ENCODE measurements at places on chromosomes 12 and 14. TPM values are rescaled to one million over a fixed set of nuclear protein-coding genes. Genes with fewer than 3 reads are reported as not detected.

DNA sequence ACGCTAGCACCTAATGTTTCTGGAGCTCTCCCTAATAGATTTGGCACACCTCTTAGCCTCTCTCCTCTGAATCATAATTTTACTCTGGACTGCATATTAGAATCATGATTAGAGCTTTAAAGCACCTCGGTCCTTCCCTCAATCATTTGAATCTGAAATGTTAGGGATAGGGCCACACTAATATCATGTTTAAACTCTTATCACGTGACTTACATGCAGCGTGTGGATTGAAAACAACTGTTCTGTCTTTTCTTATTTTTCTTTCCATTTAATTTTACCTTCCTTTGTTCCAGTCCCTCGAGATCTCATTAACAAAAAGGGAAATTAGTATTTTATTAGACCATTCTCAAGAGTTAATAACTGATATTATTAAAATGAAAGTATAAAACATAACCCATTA is 762.5 kb upstream of the FLRT2 start:
- no peaks in the 10 kb centered on the region for H3K4me1 ChIP-seq
- no peaks in the 10 kb centered on the region for H3K36me3 ChIP-seq
- no peak for DNase-seq
- no peak overlapping the region for H3K4me3 ChIP-seq
- no peaks in the 10 kb centered on the region for H3K27me3 ChIP-seq
- H3K27ac ChIP-seq = no peak overlapping the region

DNA sequence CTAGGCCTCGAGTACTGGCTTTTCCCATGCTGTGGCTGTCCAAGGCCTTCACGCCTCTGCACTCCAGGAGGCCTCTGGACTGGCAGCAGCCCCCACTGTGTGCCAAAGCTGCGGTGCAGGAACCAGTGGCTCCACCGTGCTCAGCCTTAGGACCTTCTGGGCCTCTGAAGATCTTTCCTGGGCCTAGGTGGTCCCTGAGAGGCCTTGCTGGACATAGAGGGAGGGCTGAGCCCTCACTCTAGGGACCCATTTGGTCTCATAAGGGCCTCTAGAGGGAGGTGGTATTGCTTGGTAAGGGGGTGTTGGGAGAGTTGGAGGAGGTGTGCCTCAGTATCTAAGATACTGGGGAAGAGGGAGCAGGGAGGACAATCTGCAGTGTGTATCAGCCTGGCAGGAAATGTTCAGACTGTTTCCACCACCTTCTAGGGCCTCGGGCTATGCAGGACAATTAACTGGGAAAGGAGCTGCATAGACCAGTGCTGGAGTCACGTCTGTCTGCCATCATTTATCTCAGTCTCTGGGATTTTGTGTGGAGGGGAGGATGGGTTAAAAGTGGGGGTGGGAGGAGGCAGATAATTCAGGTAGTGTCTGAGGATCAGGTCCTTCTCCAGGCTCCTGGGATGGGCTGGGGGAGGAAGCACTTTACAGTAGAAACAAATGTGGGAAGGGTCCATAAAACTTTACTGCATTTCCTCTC is 2.9 kb downstream of the HOXC5 start:
- H3K4me1 ChIP-seq = peaks cover 17% of the 10 kb centered on the region
- H3K36me3 ChIP-seq = no peaks in the 10 kb centered on the region
- DNase-seq = no peak
- no peak overlapping the region for H3K27ac ChIP-seq

DNA sequence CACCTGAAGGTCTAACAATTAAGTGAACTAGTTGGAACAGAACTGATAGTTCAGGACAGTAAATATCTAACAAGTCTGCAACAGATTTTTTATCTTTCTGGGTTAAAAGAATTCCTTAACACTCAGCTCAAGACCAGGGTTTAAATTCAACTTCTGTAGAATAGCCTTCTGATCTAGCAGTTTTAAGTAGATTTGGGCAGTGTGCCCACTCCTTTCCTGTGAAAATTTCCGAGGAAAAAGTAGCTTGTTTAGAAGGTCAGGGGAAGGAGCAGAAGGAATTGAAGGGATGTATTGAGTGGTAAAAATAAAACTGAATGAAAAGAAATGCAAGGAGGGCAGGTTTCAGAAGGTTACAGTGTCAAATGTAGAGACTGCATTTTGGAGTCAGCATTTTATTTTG is 45.8 kb downstream of the ATL1 start:
- no peak overlapping the region for H3K27ac ChIP-seq
- peaks cover 5% of the 10 kb centered on the region for H3K4me1 ChIP-seq
- no peaks in the 10 kb centered on the region for H3K36me3 ChIP-seq
- no peak overlapping the region for H3K4me3 ChIP-seq
- no peak for DNase-seq
- peaks cover 8% of the 10 kb centered on the region for H3K27me3 ChIP-seq

GRCh38 chr14:95290871-95291431 is 28.8 kb downstream of the CLMN start:
- no peaks in the 10 kb centered on the region for H3K36me3 ChIP-seq
- H3K27ac ChIP-seq = no peak overlapping the region
- no peaks in the 10 kb centered on the region for H3K4me1 ChIP-seq
- peak; percentile 35 for DNase-seq

DNA sequence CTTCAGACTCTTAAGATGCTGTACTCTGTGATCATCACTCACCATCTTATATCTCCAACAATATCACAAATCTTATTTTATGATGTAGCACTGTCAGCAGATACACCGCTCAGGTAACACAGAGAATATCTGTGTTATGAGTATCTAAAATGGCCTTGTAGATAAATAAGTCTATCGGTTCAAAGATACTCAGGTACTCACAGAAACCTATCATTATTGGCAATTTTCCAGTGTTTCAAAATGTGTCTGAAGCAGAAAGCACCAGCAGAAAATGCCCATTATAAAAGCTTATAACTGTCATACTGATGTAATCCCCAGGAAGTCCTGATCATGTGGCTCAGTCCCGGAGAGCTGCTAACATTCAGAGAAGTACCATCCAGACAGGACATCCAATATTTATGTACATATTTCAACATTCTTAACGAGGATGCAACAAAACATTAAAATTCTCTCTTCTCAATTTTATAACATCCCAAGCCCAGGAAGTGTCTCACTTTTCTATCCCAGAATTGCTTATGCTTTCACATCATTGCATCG is 190.7 kb upstream of the LMNTD1 start:
- H3K4me1 ChIP-seq = no peaks in the 10 kb centered on the region
- no peak for DNase-seq
- no peak overlapping the region for H3K27ac ChIP-seq
- no peak overlapping the region for H3K4me3 ChIP-seq

DNA sequence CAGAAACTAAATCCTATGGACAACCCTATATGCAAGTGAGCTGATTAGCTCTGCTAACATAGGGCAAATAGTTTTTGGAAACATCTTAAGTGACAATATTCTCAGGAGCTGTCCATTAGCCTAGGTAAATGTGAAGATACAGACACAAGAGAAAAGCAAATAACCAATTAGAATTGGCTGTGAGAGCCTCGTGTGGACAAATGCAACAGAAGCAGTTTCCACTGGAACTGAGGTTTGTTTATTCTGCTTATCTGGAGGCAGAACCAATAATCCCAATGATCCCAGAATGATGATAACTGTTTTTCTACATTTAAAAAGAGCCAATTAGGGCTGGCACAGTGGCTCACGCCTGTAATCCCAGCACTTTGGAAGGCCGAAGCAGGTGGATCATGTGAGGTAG is 43.2 kb upstream of the YAF2 start:
- H3K4me1 ChIP-seq = peaks cover 5% of the 10 kb centered on the region
- H3K4me3 ChIP-seq = no peak overlapping the region

- H3K27me3 ChIP-seq = no peaks in the 10 kb centered on the region
- peaks cover 3% of the 10 kb centered on the region for H3K36me3 ChIP-seq
- no peak overlapping the region for H3K4me3 ChIP-seq
- DNase-seq = peak; percentile 14
- H3K4me1 ChIP-seq = no peaks in the 10 kb centered on the region
Measured at GRCh38 chr12:34402228-34402898, 380.1 kb downstream of the ALG10 start.

- H3K27ac ChIP-seq = peak overlapping the region; percentile 8
- DNase-seq = peak; percentile 92
- H3K36me3 ChIP-seq = no peaks in the 10 kb centered on the region
- H3K27me3 ChIP-seq = no peaks in the 10 kb centered on the region
Measured at GRCh38 chr12:54379398-54380201, 4.9 kb downstream of the ZNF385A start.

DNA sequence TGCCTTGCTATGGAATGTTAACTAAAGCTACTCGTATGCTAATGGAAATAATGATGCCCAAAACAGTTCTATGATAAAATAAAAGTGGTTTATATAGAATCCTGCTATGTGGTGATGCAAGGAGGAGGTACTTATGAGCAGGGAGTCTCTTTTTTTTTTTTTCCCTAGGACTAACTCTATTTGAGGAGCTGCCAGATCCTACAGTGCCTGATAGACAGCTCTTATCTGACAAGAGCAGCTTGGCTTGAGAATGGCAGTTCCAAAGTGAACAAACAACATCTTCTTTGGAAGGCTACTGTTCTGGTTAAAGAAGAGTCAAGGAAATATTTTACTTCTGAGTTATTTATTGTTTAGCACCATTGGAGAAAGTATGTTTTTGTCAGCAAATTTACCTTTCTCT is 10.2 kb upstream of the ACSM4 start:
- H3K27me3 ChIP-seq = peaks cover 11% of the 10 kb centered on the region
- H3K4me3 ChIP-seq = no peak overlapping the region
- peaks cover 2% of the 10 kb centered on the region for H3K36me3 ChIP-seq
- H3K27ac ChIP-seq = no peak overlapping the region
- H3K4me1 ChIP-seq = no peaks in the 10 kb centered on the region

DNA sequence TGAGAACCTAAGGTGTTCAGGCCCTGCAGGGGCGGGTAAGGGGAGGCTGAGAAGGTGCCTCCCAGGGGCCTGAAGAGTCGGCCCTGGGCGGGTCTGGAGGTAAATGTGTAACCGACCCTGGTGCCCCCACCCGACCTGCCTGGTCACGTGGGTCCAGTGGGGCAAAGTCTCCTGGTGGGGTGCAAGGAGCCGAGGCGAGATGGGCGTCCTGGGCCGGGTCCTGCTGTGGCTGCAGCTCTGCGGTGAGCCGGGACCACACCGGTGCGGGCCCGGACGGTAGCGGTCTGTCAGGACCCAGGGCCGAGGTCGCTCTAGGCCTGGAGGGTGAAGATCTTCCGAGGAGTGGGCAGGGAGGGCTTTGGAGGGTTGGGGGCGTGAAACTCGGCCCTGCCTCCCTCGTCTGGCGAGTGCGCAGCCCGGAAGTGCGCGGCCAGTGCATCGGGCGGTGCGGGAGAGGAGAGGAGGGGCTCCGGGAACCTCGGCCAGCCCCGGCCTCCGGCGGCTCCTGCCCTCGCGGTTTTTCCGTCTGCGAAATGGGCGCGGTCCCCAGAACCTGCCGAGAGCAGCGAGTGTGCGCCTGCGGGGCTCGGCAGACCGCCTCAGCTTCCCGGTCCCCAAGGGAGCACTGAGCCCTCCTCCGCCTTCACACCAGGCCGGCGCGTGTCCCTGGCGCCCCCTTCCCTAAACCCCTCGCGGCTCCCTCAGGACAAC is at the start of gene AMN:
Gene AMN, plus strand, starts transcription at position 174 of the 711 bp plus-strand sequence. Its CDS starts 26 bp downstream, at position 200.
- H3K4me1 ChIP-seq = peaks cover 3% of the 10 kb centered on the region
- no peaks in the 10 kb centered on the region for H3K36me3 ChIP-seq
- no peak for DNase-seq
- H3K4me3 ChIP-seq = no peak within 1 kb of the TSS

GRCh38 chr12:97148941-97149559 is 242.0 kb downstream of the NEDD1 start:
- H3K36me3 ChIP-seq = no peaks in the 10 kb centered on the region
- H3K4me3 ChIP-seq = no peak overlapping the region
- H3K27ac ChIP-seq = no peak overlapping the region
- H3K27me3 ChIP-seq = peaks cover 5% of the 10 kb centered on the region
- DNase-seq = peak; percentile 66

- no peaks in the 10 kb centered on the region for H3K4me1 ChIP-seq
- no peak overlapping the region for H3K4me3 ChIP-seq
- H3K27me3 ChIP-seq = no peaks in the 10 kb centered on the region
- H3K27ac ChIP-seq = no peak overlapping the region
- DNase-seq = no peak
Measured at GRCh38 chr14:98364961-98365360, 907.0 kb downstream of the BCL11B start.

STON2 gene
- total RNA-seq = 0.66 TPM

KTN1 gene
- 85.1 TPM for total RNA-seq

DAO gene
- total RNA-seq = not detected

AKAP5 gene
- total RNA-seq = 8.8 TPM
